ENCODE measurements at places on chromosomes 13 and 19.

GRCh38 chr13:32432856-32433255 lies 4.9 kb upstream of the N4BP2L1 start:
- no peak for DNase-seq

DNA sequence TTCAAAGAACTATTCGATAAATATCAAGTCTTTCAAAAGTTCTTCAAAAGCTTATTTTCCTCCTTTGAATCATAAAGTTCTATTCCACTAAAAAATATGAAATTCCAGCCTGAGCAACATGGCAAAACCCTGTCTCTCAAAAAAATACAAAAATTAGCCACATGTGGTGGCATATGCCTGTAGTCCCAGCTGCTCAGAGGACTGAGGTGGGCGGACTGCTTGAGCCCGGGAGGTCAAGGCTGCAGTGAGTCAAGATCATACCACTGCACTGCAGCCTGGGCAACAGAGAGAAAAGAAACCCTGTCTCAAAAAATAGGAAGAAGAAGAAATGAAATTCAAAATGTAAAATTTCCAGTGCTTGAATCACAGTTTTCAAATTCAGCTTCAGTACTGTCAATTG lies 24.6 kb downstream of the CAB39L start:
- DNase-seq: no peak

GRCh38 chr13:52405369-52405766 lies 604 bp downstream of the THSD1 start:
- no peak for DNase-seq

DNA sequence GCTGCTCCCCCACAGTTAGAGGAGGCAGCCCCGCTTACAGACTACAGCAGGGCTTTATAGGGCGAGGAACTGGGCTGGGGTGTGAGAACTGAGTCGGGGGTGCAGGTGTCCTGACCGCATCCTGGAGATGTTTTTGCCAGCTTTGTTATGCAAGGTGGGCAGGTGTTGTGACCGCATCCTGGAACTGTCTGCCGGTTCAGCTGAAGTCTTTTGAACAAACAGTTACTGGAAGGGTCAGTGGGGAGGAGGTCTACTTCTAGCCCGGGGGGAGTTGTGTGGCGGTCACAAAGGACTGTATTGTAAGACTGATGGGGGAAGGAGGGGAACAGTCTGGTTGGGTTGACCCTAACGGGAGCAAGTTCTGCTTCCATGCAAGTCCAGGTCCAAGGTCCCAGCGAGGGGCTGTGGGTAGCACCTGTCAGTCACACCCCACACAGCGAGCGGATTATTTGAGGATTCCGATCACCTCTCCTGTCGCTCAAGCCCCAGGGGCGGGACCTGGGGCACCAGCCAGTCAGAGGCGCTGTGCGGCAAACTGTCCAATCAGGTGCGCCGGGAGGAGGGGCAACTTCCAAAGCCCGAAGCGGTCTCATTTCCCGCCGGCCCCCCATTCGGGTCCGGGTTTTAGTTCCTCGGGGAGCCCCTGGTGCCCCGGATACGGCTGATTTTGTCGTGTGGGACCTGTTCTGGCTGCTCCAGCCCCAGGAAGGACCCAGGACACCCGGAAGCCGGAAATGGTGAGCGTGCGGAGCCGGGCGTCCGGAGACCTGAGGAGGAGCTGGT lies at the start of gene ZNF101:
TSS of gene ZNF101 (plus strand) at position 610 of the 783 bp plus-strand sequence. CDS start at position 735, 125 bp downstream.
- peak; percentile 96 for DNase-seq

GRCh38 chr13:78827471-78827870 lies 168.5 kb upstream of the OBI1 start:
- DNase-seq: no peak

- DNase-seq: no peak
Measured at GRCh38 chr19:29622166-29623070, 16.3 kb downstream of the POP4 start.

DNA sequence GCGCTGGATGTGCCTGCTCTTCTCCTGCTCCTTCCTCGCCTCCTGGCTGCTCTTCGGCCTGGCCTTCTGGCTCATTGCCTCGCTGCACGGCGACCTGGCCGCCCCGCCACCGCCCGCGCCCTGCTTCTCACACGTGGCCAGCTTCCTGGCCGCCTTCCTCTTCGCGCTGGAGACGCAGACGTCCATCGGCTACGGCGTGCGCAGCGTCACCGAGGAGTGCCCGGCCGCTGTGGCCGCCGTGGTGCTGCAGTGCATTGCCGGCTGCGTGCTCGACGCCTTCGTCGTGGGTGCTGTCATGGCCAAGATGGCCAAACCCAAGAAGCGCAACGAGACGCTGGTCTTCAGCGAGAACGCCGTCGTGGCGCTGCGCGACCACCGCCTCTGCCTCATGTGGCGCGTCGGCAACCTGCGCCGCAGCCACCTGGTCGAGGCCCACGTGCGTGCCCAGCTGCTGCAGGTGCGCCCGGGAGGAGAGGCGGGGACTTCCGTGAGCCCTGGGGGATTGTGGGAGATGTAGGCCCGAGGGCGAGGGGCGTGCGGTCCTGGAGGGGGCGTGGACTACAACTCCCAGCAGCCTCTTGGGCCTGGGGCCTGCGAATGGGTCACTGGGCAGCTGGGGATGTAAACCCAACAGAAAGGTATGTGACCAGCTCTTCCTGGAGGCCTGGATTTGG lies 6.7 kb downstream of the KCNJ14 start:
- no peak for DNase-seq

- no peak for DNase-seq
Measured at GRCh38 chr19:39152066-39152465, 26.5 kb downstream of the PAK4 start.

- no peak for DNase-seq
Measured at GRCh38 chr19:46974181-46974580, 45.5 kb upstream of the NPAS1 start.

DNA sequence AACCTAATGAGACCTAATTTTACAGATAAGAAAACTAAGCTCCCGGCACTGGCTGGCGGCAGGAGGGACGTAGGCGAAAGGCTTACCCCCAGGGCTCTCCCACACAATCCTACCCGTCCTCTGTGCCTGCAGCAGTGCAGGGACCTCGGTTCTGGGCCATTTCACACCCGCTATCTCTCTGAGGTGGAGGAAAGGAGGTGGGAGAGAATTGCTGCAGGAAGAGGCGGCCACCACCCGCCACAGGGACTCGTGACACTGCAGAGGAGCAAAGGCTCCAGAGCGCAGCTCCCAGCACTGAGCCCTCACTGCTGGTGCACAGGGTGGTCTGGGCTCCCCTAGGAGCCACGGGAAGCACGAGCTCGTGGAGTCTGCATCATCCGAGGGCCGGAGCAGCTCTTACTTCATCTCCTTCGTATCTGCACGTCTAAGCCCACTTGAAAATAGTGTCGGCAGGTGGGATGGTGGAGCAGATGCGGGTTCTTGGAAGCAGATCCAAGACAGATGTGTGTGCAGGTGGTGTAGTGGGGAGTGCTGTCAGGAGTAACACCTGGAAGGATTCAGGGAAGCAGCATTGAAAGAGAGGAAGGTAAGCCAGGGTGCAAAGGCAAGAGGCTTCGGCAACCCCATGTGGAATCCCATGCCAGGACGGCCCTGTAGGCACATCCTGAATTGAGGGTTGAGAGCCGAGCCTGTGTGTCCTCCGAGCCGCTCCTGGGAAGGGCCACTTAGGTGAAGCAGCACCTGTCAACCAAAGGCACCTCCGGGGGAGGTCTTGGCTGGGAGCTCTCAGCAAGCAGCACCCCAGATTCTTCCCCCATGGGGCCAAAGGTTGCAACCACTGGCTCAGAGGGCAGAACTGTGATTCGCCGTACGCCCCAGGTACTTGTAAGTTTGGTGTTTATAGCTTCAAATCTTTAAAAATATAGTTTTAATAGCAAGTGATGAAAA lies 115.8 kb upstream of the SPACA7 start:
- no peak for DNase-seq

DNA sequence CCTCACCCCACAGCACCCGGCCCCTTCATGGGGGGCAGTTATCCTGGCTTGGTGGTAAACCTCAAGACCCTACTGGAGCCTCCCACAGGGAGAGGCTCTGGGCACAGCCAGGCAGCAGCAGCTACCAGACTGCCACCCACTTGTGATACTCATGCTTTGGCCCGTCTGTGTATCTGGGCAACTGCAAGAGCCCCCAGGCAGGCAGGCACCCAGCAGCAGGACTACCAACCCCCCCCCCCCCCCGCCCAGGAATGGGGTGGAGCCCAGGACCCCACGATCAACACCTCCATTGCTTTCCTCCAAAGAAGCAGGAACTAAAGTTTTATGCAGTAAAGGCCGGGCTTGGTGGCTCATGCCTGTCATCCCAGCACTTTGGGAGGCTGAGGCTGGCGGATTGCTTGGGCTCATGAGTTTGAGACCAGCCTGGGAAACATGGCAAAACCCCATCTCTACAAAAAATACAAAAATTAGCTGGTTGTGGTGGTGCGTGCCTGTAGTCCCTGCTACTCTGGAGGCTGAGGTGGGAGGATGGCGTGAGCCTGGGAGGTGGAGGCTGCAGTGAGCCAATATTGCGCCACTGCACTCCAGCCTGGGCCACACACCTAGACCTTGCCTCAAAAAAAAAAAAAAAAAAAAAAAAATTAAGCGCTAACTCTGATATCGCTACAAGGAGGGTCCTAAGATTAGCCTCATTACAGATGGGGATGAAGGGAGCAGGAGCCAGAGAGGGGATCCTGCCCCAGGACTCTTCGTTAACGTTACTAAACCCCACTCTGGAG lies 1.1 kb upstream of the LYL1 start:
- DNase-seq: no peak

- DNase-seq: no peak
Measured at GRCh38 chr13:80668452-80668851, 327.5 kb upstream of the SPRY2 start.

- no peak for DNase-seq
Measured at GRCh38 chr13:77907666-77908341, 10.8 kb downstream of the EDNRB start.

GRCh38 chr13:20799726-20800416 lies 26.1 kb upstream of the EEF1AKMT1 start:
- no peak for DNase-seq

GRCh38 chr19:46976845-46977320 lies 42.8 kb upstream of the NPAS1 start:
- DNase-seq: no peak

- DNase-seq: no peak
Measured at GRCh38 chr13:109627649-109628048, 158.7 kb downstream of the IRS2 start.

GRCh38 chr19:2425622-2426581 lies 1.5 kb downstream of the TIMM13 start:
- DNase-seq: no peak

DNA sequence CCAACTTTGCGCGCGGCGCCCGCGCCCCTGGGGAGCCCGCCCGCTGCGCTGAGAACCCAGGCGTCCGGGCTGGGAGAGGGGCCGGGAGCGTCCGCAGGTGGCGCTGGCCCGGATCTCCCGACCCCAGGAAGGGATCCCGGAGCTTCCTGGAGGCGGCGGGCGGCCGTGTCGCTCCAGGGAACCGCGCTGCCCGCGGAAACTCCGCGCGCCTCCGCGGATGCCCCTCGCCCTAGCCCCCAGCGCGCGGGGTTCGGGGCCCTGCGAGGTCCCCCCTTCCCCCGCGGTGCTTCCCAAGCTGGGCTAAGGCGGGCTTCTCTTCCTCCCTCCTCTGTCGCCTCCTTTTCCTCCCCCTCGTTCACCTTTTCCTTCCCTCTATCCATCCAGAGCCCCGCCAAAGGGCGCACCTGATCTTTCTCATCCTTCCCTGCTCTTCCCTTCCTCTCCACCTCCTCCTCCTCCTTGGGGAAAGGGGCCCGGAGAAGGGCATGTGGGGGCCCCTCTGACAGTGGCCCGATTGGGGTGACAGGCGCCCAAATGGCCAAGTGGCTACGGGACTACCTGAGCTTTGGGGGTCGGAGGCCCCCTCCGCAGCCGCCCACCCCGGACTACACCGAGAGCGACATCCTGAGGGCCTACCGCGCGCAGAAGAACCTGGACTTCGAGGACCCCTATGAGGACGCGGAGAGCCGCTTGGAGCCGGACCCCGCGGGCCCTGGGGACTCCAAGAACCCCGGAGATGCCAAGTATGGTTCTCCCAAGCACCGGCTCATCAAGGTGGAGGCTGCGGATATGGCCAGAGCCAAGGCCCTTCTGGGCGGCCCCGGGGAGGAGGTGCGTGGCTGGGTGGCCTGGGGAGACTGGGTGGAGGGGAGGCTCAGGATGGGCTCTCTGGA lies 710 bp downstream of the SHD start:
- no peak for DNase-seq

DNA sequence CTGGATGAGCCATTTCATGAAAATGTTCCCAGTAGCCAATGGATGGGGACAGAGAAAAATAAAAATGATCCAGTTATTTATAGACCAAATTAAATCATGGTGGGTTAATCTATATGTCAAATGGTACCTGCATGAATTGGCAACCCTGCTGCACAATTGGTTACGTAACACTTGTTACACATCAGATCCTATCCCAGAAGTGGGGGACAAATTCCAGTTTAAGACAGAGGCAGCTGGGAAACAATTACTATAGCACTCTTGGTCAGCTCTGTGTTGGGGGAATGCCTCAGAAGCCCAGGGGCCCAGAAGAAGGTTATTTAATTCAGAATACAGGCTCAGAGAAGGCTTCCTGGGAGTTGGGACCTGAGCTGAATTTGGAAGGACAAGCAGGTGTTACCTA lies 81.1 kb upstream of the FLT1 start:
- no peak for DNase-seq

GRCh38 chr19:8607386-8607785 lies 3.1 kb downstream of the ADAMTS10 start:
- no peak for DNase-seq

DNA sequence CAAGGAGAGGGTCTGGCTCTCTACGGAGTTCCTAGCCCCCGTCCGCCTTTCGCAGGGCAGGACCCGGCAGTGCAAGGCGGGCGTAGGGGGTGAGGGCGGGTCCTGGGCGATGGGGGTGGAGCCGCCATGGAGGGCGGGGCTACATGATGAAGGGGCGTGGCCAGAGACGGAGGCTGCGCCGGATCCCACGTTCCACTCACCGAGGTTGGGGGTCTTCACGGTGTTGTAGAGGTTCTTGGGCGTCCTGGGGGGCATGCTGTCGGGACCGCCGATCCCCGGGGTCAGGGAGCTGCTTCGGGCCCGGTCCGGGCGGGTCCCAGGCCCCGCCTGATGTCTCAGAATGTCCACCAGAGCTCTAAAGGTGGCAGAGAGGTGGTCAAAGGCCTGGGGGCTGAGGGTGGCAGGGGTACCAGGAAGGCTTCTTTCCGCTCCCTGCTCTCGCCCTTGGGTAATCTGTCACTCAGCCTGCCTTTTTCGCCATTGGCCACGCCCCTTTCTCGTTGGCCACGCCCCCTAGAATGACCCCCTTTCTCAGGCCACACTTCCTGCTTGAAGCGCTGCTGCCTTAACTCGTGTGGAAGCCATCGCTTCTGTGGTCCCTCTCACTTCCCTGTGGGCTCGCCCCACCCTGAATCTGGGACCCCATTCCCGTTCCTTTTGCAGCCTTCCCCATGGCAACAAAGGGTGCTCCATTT lies 2.5 kb downstream of the SHISA7 start:
- no peak for DNase-seq
